ENCODE measurements at places on chromosomes 4 and X.

DNA sequence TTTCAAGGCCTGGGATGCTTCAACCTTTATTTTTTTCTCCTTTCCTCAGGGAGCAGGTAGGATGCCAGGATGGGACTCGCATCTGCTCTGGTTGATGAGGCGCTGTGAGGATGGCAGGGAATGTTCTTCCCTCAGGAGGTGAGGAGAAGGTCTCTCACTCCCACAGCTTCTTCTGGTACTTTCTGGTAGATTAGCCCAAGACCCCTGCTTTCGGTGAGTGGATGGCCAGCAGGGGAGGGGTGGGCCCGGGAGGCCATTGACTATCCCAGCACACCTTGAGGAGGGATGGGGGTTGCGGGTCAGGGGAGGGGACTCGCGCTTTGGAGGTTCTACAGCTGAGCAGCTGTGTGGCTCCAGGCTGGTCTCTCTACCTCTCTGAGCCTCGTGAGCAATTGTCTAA lies 14.8 kb downstream of the CYTL1 start:
- DNase-seq, result no peak

- no peak for DNase-seq
Measured at GRCh38 chr4:157810137-157810774, 362.6 kb downstream of the GASK1B start.

DNA sequence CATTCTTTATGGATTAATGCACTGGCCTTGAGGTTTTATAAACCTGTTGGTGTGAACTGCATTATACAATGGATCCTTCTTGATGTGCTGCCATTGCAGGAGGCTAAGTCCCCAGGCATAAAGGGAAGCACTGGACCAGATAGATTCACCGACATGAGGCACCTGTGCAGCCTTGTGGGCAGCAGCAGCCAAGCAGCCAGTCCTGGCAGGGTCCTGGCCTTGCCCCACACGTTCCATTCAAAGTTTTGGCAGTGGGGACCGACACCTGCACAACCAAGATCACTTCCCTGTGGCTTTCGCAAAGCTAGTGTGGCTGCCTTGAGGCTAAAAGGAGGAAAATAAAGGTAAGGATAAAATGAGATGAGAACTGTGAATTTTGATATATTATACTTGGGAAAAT lies 53.1 kb downstream of the TMEM156 start:
- no peak for DNase-seq

DNA sequence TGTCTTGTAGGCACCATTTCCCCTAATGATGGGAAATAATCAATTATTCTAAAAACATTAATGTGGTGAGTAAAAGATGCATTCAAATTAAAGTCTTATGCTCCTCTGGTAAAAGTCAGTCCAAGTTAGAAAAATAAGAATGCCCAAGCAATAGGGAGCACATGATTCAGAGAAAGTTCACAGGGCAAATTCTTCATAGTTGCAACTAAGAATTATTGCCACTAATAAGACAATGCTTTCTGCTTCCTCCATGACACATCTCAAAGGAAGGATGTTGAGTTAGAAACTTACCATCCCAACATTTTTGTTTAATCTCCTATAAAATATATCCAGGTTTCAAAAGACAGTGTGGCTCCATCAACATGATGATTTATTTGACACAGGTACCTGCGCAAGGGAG lies 26.3 kb downstream of the PHOX2B start:
- no peak for DNase-seq

- no peak for DNase-seq
Measured at GRCh38 chr4:47510506-47511143, 25.6 kb downstream of the ATP10D start.

DNA sequence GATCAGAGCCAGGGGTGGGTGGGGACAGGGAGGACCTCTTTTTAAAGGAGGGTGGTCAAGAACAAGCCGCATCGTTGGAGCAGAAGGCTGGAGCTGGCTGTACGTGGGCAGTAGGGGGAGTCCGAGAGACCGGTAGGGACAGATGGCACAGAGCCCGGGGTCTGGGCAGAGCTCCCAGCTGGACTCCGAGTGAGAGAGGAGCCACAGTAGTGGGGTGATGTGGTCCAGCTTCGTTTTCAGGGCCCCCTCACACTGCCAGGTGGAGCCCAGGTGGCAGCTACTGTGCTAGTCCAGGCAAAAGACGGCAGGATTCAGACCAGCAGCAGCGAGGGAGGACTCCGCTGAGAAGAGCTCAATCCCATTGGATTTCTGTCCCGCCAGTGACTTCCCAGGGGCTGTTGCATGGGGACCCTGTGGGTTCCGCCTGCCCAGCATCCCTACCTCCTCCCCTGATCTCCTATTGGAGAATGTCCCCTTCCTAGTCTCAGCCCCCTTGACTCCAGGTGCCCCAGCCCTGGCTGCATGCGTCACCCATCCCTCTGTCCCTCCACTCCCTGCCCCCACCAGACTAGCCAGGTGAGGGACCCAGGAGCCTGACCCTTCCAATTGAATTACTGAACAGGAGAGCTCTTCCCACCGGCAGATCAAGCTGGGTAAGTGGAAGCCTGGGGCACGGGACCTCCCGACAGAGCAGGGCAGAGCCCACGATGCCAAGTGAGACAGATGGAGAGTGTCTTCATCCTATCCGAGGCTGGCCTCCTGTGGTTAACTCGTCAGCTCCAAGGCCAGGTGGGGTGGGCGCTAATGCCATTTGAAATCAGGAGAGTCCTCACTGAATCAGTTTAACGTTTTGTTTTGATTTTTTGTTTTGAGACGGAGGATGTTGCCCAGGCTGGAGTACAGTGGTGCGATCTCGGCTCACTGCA lies 2.9 kb downstream of the ARHGAP4 start:
- DNase-seq, result no peak

- no peak for DNase-seq
Measured at GRCh38 chr4:160880180-160880579, 1283.6 kb downstream of the FSTL5 start.

DNA sequence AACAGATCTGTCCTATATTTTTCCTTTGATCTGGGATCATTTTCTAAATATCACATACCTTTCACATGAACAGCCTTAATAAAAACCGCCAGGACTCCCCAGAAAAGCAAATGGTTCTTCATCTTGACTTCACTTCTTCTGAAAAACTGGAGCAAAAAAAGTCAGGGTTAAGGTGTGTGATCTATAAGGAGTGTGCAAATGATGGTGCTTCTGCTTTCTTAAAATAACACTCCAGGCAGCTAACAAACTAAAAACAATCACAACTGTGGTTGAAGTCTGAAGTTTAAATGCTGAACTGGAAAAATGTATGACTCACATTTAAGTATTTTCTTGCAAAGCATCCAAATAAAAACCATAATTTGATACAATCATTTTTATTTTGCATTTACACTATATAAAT lies at the start of gene JCHAIN:
Gene JCHAIN, minus strand, starts transcription at position 140 of the 400 bp plus-strand sequence. Its CDS starts 18 bp downstream, at position 122.
- no peak for DNase-seq

DNA sequence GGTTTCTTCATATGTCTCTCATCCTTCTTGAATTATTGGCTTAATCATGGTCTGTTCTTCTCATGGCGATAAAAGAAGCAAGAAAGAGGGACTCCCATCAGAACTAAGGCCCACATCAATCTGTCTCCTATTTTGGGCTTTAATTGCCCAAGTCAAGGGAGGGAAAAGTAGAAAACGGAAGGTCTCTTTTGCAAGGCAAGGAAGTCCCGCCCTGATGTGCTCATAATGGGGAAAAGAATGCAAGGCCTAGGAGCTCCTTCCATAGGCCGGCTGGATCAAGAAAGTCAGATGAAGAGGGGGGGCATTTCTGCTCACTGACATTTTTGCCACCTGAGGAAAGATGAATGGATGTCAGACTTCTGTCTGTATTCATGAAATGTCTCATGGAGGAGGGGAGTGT lies 127.7 kb upstream of the RPS6KA3 start:
- no peak for DNase-seq

DNA sequence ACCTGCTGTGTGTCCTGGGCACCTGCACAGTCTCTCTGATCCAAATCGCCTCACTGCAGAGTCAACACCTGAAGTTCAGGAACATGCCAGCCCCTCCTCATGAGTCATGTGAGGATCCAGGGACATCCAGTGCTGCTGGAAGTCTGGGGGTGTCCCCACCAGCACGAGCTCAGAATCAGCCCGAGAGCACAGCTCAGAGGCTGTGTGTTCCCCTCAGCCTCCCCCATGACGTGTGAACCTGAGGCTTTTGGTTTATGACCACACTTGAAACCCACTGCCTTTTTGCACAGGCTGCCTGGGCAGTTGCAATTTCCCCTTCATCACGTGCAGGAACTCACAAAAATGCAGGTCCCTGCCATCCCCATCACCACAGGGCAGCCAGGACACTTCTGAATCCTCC lies 47.1 kb downstream of the PPP2R2C start:
- no peak for DNase-seq

GRCh38 chr4:113012786-113013185 lies 36.7 kb upstream of the ANK2 start:
- DNase-seq, result no peak

GRCh38 chr4:162684998-162685397 lies 481.7 kb downstream of the NAF1 start:
- DNase-seq, result no peak

GRCh38 chr4:122540838-122541237 lies 80.0 kb downstream of the IL21 start:
- DNase-seq, result no peak

DNA sequence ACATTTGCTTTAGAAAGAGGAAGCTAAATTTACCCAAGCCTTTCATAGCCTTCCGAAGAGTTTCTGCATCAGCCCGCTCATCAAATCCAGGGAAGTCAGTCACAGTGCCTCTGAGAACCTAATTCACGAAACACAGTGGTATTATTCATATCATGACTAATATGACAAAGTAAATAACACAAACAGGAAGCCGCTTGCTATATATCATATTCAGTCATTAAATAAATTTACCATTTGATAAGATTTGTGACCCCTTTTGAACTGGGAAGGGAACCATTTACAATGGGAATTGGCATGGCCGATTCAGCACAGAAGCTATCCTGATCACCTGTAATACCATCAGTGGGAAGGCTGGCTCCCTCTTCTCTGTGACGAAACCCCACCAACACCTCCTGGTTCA lies 10.5 kb downstream of the ANXA5 start:
- no peak for DNase-seq

GRCh38 chr4:6625256-6625655 lies 15.2 kb upstream of the MRFAP1 start:
- DNase-seq, result no peak

DNA sequence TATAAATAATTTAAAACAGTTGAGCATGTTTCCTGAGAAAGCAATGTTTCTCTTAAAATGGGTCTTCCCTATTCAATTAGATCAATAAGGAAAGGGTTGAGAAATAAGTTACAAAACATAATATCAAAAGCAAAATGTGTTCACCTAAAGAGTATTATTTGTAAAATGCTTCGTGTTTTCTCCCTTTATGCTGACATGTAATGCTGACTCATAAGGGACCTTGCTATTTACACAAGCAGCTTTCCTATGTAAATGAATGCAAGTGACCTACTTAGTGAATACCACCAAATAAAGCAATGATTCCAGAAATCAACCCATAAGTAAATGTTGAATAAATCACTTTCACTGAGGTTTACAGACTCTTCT lies 91.5 kb downstream of the ELOVL6 start:
- no peak for DNase-seq

DNA sequence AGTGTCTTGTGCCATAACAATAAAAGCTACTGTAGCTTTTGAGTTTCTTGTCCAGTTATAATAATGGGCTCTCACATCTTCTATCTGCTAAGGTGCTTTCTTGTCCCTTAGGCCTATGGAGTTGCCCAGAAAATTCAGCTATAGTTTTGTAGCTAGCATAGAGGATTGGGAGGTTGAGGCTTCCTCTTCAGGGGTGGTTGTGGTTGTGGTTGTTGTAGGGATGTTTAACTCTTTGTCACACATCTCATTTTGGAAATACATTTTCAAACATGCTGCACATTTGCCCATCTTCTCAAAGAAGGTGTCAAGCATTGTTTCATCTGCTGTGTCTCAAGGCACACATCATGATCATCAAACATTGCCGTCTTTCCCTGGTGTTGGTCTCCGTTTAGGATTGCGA lies 65.0 kb downstream of the ATXN3L start:
- no peak for DNase-seq

DNA sequence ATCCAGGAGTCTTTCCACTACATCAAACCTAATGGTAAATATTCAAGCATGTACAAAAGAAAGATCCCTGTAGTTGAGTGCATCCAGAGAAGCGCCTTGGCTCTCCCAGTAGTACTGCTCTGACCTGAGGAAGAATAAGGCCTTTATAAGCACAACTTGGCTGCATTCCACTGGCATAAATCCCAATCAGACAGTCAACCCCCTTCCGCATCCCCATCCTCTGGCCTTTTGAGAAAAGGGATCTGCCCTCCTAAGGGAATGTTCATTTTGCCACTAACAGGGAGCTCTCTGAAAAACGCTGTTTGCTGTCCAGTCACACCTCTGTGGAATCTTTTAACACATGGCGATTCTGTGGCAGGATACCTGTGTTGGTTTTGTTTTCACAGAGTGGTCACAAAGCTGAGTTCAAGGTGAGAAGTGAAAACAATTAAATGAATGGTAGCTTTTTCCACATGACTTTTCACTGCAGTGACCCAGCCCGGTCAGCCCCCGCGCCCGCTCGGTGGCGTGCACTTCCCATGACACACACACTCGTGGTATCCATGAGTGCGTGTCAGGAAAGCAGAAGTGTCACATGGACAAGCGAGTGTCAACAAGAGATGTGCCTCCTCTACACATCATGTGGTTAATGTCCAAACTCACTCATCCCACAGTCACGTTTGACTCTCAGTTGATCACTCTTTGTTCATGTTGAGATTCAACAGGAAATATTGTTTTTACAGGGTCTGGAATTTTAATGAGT lies 112.2 kb upstream of the ENPP6 start:
- DNase-seq, result no peak

GRCh38 chrX:9555354-9555753 lies 90.5 kb downstream of the TBL1X start:
- DNase-seq, result no peak

- no peak for DNase-seq
Measured at GRCh38 chrX:111460607-111461006, 48.6 kb upstream of the DCX start.

DNA sequence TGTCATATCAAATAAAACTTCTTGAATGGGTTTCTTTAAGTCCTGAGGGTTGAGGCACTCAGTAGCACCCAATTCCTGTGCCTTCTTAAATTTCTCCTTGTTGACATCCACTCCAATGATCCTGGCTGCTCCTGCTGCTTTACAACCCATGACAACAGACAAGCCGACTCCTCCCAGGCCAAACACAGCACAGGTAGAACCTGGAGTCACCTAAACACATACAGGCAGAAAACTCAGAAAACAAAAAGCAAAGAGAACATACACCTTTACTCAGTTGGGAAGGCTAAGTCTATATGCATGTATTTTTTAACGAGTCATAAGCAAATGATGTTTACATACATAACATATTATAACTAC lies 10.3 kb downstream of the ADH6 start:
- no peak for DNase-seq

DNA sequence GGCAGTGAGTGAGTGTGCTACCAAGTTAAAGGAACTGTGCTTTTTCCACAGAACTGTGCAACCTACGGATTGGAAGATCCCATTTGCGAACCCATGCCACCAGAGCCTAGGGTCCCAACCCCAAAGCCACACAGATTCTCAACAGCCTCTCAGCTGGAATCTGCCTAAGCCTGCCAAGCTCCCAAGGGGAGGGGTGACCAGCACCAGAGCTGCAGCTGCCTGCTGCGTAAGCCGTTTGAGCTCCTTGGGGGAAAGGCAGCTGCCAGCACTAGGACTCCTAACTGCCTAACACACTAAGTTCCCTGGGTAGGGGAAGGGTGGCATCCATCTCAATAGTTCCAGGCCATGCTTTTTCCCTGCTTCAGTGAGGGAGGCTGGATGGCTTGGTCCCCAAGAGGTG lies 738.1 kb upstream of the PRKX start:
- no peak for DNase-seq

- DNase-seq, result no peak
Measured at GRCh38 chrX:16014171-16014570, 109.2 kb upstream of the GRPR start.

Measured in islet precursor cell (in vitro differentiated cells).